Activated CD4-positive, alpha-beta T cell treated with anti-CD3 and anti-CD28 coated beads for 36 hours (primary cell): ENCODE measurements at places on chromosomes 12 and 14. TPM values are rescaled to one million over a fixed set of nuclear protein-coding genes. Genes with fewer than 3 reads are reported as not detected.

Gene PPHLN1
- 86.2 TPM for total RNA-seq

Gene SERPINA12
- total RNA-seq, result not detected

Gene OR4K15
- total RNA-seq, result not detected

Gene IQSEC3
- total RNA-seq, result not detected

Gene CCDC60
- total RNA-seq, result not detected

Gene INHBE
- 1.2 TPM for total RNA-seq

Gene MED13L
- total RNA-seq, result 41.9 TPM

Gene DACT1
- total RNA-seq, result 8.8 TPM

Gene IFI27
- total RNA-seq, result 3.1 TPM

Gene EFCAB11
- 4.8 TPM for total RNA-seq

Gene APOLD1
- 3.5 TPM for total RNA-seq

Gene AQP2
- total RNA-seq, result not detected

Gene ENDOU
- total RNA-seq, result not detected

Gene PTHLH
- not detected for total RNA-seq

Gene FLVCR2
- total RNA-seq, result 3.2 TPM

Gene PRICKLE1
- 0.30 TPM for total RNA-seq

Gene RPL10L
- not detected for total RNA-seq

Gene LRRC9
- not detected for total RNA-seq

Gene WNT1
- total RNA-seq, result not detected

Gene KLRC4
- not detected for total RNA-seq

Gene MGAT4C
- not detected for total RNA-seq

Gene HOXC9
- not detected for total RNA-seq

Gene GZMB
- total RNA-seq, result 3,062 TPM

Gene COX8C
- total RNA-seq, result not detected

Gene FOXN4
- not detected for total RNA-seq

Gene POU6F1
- 8.7 TPM for total RNA-seq

Gene KRT73
- total RNA-seq, result 1.9 TPM

Gene SPIC
- total RNA-seq, result not detected

Gene DPF3
- total RNA-seq, result 0.25 TPM

Gene FOXN3
- 69.1 TPM for total RNA-seq

Gene SLC5A8
- total RNA-seq, result not detected

Gene DYNC1H1
- total RNA-seq, result 293 TPM

Gene MMP19
- total RNA-seq, result not detected

Gene WNK1
- total RNA-seq, result 147 TPM

Gene SSTR1
- total RNA-seq, result not detected

Gene CLEC4C
- not detected for total RNA-seq

Gene NPAS3
- total RNA-seq, result not detected

Gene BAZ2A
- 79.4 TPM for total RNA-seq

Gene BCAT1
- 40.0 TPM for total RNA-seq

Gene NEUROD4
- total RNA-seq, result not detected
